GM12878 (cell line): ENCODE measurements at places on chromosomes 6 and 20. TPM values are rescaled to one million over a fixed set of nuclear protein-coding genes. Genes with fewer than 3 reads are reported as not detected.

DNA sequence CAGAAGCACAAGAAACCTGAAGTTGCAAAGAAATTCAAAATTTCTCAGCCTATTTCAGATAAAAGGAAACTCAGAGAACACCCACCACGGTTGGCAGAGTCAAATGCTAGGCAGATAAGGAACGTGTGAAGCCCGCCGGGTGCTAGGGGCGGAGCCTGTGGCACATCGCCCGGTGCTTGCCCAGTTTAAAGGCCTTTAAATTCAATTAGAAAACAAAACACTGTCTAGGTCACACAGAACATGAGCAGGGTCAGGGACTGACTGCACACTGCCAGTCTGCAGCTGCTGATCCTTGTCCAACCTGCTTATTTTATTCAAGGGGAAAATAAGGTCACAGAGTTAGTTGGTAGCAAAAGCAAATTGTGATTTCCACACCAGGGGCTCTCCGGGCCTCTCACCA is 75.8 kb downstream of the PSMG4 start:
- no peak for DNase-seq

DNA sequence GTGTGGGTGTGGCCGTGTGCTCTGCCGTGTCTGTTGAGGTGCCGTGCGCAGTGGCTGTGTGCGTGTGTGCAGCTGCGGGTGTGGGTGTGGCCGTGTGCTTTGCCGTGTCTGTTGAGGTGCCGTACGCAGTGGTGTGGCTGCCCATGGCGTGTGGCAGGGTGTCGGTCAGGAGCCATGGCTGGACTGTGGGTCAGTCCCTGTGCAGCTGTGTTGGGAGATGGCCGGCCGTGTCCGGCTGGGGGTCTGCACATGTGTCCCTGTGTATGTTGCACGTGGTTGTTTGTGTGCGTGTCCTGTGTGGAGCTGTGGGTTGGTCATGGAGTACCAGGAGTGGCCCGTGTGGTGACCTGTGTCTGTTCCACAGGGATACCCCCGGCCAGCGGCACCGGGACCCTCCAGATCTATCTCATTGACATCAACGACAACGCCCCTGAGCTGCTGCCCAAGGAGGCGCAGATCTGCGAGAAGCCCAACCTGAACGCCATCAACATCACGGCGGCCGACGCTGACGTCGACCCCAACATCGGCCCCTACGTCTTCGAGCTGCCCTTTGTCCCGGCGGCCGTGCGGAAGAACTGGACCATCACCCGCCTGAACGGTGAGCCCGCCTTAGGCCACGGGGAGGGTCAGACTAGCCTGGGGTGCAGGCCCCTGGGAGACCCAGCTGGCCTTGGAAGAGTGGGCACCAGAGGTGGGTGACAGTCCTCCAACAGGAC is 137.7 kb downstream of the TAF4 start:
- no peak for DNase-seq

DNA sequence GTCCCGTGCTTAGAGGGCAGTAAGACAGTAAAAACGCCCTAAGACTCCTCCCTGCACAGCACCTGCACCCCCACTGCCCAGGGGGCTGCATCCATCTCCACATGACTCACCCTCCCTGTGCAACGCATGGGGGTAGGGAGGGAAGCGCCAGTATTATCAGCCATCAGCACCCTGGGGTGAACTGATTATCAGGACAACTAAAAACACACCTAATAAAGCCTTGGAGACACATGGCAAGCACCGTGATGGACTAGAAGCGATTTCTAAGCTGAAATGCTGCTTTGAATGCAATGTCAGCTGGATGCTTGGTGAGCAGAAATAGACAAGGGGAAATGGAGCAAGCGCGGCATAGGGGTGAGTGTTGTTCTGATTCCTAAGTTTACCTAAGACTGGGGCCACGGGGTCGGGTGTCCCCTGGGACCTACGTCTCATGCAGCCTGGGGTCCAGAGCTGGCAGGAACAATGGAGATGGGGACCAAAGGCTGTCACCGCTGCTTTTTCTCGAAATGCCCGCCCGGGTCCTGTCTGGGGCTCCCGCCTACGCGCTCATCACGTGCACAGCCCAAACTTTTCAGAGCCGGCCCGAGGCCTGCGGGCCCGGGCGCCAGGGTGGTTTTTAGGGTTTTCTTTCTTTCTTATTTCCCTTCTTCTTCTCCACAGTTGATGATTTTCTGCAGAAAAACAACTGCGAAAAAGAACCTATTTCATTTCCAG is 702 bp upstream of the TNFAIP3 start:
- no peak for DNase-seq

DNA sequence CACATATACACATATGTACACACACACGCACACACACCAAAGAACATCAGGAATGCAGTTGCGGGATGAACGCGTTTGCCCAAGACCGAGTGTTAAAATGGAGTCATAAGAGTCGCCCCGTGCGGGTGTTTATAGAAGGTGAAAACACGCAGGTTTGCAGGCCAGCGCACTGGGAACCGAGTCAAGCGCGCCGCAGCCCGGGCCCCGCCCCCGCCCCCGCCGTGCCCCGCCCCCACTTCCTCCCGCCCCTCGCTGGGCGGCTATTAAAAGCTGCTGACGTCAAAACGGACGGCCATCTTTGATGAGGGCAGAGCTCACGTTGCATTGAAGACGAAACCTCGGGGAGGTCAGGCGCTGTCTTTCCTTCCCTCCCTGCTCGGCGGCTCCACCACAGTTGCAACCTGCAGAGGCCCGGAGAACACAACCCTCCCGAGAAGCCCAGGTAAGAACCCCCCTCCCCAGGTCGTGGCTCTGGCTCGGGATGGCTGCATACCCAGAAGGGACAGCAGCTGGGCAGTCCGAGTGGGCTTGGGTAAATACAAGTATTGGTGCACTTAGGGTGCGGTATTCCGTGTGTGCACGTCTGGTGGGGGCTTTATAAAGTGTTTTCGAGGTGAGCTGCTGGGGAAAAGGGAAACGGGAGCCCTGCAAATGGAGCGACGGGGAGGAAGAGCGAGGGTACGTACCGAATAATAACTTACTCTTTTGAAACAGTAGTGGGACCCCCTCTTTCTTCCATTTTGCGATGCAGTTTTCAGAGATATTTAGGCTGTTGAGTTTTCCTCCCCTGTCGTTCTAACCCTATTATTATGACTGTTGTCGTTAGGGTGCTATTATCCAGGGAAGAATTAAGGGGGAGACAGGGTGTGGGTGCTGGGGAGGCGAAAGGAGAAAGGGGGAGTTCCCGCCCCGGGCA is at the start of gene SNAP25:
TSS of gene SNAP25 (plus strand) at position 295 of the 916 bp plus-strand sequence. CDS start 56,662 bp downstream, outside the sequence.
- DNase-seq, result no peak

- no peak for DNase-seq
These were observed 371.4 kb upstream of the ID4 start for GRCh38 chr6:19465760-19466159.

DNA sequence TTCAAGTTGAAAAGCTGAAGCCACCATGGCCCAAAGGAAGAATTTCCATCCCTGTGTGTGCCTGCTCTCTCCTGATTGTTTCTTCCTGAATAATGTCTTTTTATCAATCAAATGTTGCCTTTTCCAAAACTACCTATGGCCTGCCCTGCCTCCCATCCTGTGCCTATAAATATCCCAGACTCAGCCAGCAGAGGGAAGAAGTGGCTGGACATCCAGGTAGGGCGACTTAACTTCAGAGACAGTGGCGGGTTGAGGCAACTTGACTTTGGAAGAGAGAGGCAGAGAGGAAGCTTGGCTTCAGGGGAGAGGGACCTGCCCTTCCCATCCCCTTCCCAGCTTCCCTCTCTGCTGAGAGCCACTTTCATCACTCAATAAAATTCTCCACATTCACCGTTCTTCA is 133.0 kb downstream of the LCA5 start:
- DNase-seq, result no peak

DNA sequence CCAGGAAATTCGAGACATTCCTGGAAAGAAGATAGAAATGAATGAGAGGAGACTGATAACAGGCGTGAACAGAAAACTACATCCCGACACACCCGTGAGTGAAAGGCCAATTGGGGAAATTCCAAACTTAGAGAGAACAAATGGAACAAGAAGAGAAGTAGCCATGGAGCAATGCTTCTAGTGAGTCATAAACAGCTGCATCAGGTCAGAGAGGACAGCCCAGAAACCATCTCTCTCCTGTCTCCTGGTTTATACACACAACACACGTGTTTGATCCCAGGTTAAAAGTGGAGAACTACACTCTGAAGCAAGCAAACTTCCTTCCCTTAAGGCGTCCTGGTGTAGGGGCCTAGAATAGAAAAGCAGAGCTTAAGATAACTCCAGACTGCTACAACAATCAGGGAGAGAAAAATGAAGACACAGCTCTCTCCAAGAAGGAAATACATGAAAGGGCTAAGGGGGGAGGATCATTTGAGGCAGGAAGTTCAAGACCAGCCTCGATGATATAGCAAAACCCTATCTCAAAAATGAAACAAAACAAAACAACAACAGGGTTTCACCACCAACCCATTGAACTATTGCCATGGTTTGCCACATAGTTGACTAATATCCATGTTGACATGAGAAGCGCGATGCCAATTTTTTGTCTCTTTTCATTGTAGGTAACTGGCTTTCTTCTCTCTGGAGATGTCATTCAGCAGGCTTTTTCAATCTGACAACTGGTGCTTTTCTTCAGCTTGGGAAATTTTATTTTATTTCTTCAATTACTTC is 26.9 kb downstream of the NRN1 start:
- DNase-seq, result no peak

DNA sequence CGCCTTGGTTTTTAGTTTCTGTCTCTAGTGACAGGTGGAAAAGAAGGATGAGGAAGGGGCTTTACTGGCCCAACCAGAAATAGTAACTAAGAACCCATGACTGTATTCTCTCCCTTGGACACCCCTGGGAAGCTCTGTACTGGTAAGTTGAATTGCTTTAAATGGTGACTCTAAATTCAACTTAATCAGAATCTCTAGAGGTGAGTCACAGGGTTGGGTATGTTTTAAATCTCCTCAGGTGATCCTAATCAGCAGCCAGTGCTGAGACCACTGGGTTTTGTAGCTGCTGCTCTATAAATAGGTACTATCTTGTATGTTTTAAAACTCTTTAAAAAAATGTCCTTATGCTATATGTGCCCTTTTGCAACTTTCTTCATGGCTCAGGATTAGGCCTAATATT is 314.0 kb upstream of the ECI2 start:
- DNase-seq, result no peak

GRCh38 chr20:38246357-38247165 is 14.0 kb downstream of the KIAA1755 start:
- DNase-seq, result no peak

DNA sequence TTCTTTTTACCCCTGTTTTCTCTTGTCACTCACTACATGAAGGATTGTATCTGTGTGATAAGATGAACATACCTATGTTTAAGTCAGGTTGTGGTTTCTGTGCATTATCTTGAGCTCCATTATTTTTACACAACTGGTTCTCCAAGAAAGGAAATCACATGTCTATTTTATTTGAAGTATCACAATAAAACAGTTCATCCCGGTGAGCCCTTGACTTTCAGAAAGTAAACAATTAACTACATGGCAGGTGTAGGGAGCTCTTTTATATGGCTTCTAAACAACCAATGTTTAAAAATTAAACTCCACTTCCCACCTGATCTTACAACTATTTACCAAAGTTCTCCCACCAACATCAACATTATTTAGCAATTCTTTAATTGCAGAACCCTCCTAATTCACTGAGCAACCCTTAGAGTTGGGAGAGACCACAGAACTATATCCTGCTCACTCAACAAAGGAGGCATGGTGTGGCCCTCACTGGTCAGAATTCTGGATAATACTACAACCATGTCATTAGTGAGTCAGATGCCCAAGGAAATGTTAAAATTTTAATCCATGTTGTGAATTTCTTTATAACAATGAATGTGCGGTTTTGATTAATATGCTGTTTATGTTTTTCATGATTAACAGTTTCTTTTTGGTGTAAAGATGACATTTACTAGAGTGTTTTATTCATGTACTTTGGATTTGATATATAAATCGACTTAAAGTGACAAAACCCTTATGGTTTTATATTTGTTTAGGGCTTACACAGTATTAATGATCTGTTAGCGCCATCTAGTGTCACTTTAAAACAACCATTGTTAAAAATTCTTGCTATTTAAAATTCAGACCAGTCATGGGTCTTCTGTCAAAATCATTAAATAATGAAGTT is 50.0 kb upstream of the SCGN start:
- DNase-seq, result no peak

GRCh38 chr20:10963717-10964266 is 290.0 kb upstream of the JAG1 start:
- DNase-seq, result no peak

GRCh38 chr6:51702851-51703250 is 384.6 kb downstream of the PKHD1 start:
- DNase-seq, result no peak

- no peak for DNase-seq
These were observed 558.9 kb downstream of the PKHD1 start for GRCh38 chr6:51528556-51528955.

GRCh38 chr6:122207061-122207460 is 192.4 kb upstream of the HSF2 start:
- no peak for DNase-seq

GRCh38 chr20:15395457-15395856 is 1058.0 kb upstream of the FLRT3 start:
- no peak for DNase-seq

DNA sequence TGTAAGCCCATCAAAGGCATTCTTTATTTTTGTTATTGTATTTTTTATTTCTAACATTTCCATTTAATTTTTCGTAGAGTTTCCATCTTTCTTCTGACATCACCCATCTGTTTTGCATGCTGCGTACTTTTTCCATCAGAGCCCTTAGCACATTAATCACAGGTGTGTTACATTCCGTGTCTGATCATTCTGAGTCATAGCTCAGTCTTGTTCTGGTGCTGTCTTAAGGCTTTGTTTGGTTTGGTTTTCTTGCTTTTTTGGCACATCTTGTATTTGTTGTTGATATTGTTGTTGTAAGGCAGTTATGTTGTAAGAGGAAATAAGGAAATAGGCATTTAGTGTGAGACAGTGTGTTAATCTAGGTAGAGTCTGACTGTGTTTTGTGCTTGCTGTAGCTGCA is 214.6 kb upstream of the CDH4 start:
- no peak for DNase-seq

DNA sequence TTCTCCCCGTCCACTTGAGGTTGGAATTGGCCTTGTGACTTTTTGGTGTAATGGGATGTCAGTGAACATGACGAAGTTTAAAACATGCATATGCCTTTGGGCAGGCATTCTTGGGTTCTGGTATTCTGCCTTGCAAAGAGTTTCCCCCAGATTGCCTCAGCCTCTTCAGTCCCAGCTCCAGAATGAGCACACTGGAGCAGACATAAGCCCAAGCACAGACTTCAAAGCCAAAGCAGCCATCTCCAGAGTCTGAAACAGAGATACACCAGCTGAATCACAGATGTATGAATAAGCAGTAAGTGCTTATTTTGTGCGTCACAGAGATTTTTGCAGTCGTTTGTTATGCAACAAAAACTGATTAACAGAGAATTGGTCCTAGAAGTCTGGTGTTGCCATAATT is 546.0 kb downstream of the FRK start:
- DNase-seq, result no peak

GSTA2 gene
- not detected in 2 replicates for total RNA-seq

TP53INP2 gene
- total RNA-seq, result 13.0 and 13.5 TPM in 2 replicates

EDN3 gene
- not detected in 2 replicates for total RNA-seq

NR2E1 gene
- not detected in 2 replicates for total RNA-seq

BPHL gene
- total RNA-seq, result 12.9 and 13.7 TPM in 2 replicates

GHRH gene
- not detected in 2 replicates for total RNA-seq

PSORS1C1 gene
- 0.64 TPM in 1 of 2 replicates, not detected in the other for total RNA-seq

COL11A2 gene
- 0.51 and 0.53 TPM in 2 replicates for total RNA-seq

SLC17A3 gene
- total RNA-seq, result not detected in 2 replicates

KHDC1L gene
- total RNA-seq, result not detected in 2 replicates
